ENCODE measurements at places on chromosomes 1 and 21. TPM values are rescaled to one million over a fixed set of nuclear protein-coding genes. Genes with fewer than 3 reads are reported as not detected.

- H3K4me1 ChIP-seq: no peaks in the 10 kb centered on the region
- no peak for DNase-seq
- H3K27me3 ChIP-seq: no peaks in the 10 kb centered on the region
- no peak overlapping the region for H3K4me3 ChIP-seq
Observed at GRCh38 chr1:31335007-31335406, 37.9 kb downstream of the FABP3 start.

DNA sequence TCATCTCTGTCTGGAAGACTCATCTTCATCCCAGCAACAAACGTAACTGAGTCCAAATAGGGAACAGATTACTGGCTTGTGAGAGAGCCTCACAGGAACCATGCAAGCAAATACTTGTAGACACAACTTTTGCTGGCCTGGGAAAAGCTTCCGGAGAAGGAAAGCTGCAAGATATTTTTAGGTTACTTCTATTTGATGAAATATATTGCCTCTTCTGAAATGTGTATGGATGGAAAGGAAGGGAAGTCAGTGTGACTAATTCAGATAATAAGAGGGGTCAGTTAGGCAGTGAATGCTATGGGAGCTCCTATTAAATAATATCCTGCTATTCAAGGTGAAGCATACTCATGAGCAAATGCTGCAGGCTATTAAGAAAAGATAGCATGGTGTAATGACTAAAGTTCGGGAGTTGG, 20.4 kb upstream of the FGGY start:
- H3K36me3 ChIP-seq: no peaks in the 10 kb centered on the region
- no peaks in the 10 kb centered on the region for H3K27me3 ChIP-seq
- no peak for DNase-seq
- H3K4me3 ChIP-seq: no peak overlapping the region
- peaks cover 30% of the 10 kb centered on the region for H3K4me1 ChIP-seq

The ZNF593 gene
- polyA plus RNA-seq: 45.2 TPM

DNA sequence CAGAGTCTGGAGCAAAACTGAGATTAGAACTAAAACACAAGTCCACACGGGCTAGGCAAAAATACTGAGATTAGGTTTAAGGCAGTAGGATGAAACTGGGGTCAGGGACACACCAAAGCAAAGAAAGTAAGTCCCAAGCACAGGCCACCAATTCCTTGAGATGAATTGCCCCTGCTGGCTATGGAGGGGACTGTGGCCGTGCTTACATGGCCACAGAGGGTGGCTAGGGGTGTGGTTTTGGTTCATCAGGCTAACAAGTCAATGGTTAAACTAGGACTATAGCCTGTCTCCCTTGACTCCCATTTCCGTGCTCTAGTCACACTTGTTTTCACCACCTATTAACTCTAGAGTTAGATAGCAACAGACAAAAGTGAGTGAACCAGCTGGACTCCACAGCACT, 394.8 kb downstream of the PBX1 start:
- no peaks in the 10 kb centered on the region for H3K4me1 ChIP-seq
- H3K27me3 ChIP-seq: no peaks in the 10 kb centered on the region
- no peak overlapping the region for H3K4me3 ChIP-seq
- H3K27ac ChIP-seq: no peak overlapping the region

- H3K4me1 ChIP-seq: no peaks in the 10 kb centered on the region
- H3K27ac ChIP-seq: no peak overlapping the region
- no peaks in the 10 kb centered on the region for H3K36me3 ChIP-seq
- H3K4me3 ChIP-seq: no peak overlapping the region
- no peaks in the 10 kb centered on the region for H3K27me3 ChIP-seq
Observed at GRCh38 chr21:17585875-17586450, 26.7 kb downstream of the BTG3 start.

DNA sequence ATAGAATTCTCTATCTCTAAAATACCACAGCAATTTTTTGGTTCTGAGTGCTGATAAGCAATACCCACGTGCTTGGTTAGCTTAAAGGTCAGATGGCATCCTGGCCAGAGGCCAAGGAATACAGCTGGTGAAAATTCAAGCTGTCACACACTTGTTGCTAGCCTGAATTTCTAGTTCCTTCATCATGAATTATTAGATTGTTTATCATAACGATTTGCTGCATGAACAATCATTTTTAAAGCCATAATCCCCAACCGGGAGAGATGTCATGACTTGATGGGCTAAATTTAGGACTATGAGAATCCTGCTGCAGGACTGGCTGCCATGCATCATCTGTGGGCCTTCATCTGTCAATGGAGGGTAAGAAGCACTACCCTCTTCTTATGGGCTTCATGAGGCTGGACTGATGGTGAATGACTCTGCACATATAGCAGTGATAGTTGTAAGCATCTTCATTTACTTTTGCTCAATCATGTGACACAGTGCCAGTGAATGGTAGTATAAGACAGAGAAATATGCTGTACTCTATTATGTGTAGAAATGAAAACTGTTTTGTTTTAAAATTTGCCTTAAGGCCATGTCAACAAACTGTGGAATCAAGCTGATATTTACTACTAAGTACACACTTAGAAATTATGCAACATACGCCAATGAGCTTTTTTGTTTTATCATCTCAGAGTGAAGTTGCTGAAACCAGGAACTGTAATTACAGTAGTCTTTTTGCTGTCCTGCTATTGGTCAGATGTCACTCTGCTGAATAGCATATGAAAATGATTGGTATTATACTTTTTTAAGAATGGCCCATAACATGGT, 80.5 kb upstream of the RALGPS2 start:
- no peak overlapping the region for H3K27ac ChIP-seq
- H3K4me3 ChIP-seq: no peak overlapping the region
- H3K36me3 ChIP-seq: no peaks in the 10 kb centered on the region
- no peaks in the 10 kb centered on the region for H3K4me1 ChIP-seq
- H3K27me3 ChIP-seq: no peaks in the 10 kb centered on the region

The KCNH1 gene
- 0.03 TPM for polyA plus RNA-seq

The MAP3K21 gene
- 6.4 TPM for polyA plus RNA-seq

DNA sequence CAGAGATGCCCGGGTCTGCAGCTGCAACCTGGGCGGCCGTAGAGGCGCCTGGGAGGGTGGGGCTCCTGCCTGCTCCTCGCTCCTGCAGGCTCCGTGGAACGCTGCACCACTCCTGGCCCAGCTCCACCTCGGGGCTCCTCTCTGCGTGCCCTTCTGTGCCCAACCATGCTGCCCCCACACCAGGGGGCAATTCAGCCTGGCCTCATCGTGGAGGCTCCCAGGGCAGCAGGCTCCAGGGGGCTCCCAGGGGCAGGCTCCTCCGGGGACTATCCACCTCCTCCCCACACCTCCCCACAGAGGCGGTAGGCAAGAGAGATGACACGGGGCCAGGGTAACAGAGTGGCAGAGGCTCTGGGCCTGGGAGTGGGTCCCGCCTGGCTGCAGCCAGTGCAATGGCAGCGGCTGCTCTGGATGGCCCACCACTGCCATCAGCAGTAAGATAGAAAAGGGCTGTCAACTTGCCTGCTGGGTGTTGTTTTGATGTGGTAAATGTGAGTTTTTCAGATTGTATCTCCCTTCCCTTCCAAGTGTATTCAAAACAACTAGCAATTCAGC, 22.4 kb upstream of the LRRC8C start:
- no peaks in the 10 kb centered on the region for H3K27me3 ChIP-seq
- no peak for DNase-seq
- H3K4me1 ChIP-seq: peaks cover 19% of the 10 kb centered on the region
- H3K27ac ChIP-seq: no peak overlapping the region
- H3K4me3 ChIP-seq: no peak overlapping the region
- no peaks in the 10 kb centered on the region for H3K36me3 ChIP-seq

The LCE1E gene
- 1.0 TPM for polyA plus RNA-seq

GRCh38 chr1:172870901-172871606, 179.7 kb downstream of the TNFSF18 start:
- H3K4me3 ChIP-seq: no peak overlapping the region
- no peak for DNase-seq
- no peaks in the 10 kb centered on the region for H3K36me3 ChIP-seq
- peaks cover 5% of the 10 kb centered on the region for H3K4me1 ChIP-seq
- no peak overlapping the region for H3K27ac ChIP-seq

DNA sequence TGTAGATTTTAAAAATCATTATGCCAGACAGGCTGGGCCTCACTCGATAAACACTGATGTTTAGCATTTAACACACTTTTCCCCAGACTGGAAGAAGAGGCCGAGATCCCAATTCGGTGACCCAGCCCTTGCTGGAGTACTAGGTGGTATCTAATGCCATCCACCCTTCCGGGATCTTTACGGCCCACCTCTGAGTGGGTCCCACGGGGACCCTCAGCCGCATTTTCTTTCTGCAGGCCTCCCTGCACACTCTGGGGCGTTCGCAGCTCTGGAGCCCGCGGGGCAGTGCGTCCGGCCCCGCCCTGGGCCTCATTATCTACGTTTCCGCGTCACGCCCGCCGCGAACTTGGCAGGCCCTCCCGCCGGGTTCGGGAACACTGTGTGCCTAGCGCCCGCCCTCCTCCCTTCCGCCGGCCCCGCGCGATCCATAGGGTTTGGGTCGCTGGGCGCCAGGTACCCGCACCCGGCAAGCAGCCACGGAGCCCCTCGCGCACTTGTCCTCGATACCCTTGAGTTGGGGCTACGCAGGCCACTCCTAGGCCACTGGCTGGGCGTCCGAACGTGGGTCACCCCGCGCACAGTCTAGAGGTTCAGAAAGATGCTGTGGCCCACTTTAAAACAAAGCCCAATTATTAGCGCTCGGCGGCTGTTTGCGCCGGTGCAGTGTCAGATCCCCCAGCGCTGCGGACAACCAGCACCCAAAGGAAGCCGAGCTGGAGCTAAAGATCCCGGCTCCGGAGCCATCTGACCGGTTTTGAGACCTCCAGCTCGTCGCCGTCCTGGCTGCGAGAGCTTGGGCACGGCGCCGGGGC, 950 bp upstream of the EVA1C start:
- peak overlapping the region; percentile 88 for H3K27ac ChIP-seq
- peaks cover under 1% of the 10 kb centered on the region for H3K36me3 ChIP-seq
- H3K4me3 ChIP-seq: peak overlapping the region; percentile 83
- no peak for DNase-seq
- no peaks in the 10 kb centered on the region for H3K27me3 ChIP-seq

- no peak overlapping the region for H3K27ac ChIP-seq
- no peaks in the 10 kb centered on the region for H3K4me1 ChIP-seq
- no peak overlapping the region for H3K4me3 ChIP-seq
- H3K27me3 ChIP-seq: no peaks in the 10 kb centered on the region
- no peak for DNase-seq
Observed at GRCh38 chr1:53966794-53967193, 20.6 kb downstream of the LRRC42 start.

GRCh38 chr1:36160949-36161485, 5.1 kb downstream of the MAP7D1 start:
- H3K27me3 ChIP-seq: no peaks in the 10 kb centered on the region
- no peak for DNase-seq
- peaks cover 77% of the 10 kb centered on the region for H3K4me1 ChIP-seq
- H3K36me3 ChIP-seq: peaks cover 6% of the 10 kb centered on the region
- peak overlapping the region; percentile 98 for H3K27ac ChIP-seq

The ASCL5 gene
- not detected for polyA plus RNA-seq

- no peak overlapping the region for H3K27ac ChIP-seq
- no peak overlapping the region for H3K4me3 ChIP-seq
- H3K4me1 ChIP-seq: peaks cover 19% of the 10 kb centered on the region
Observed at GRCh38 chr1:184958554-184959353, 15.6 kb downstream of the NIBAN1 start.

The ACKR1 gene
- polyA plus RNA-seq: not detected

The GBP1 gene
- 22.7 TPM for polyA plus RNA-seq

GRCh38 chr1:22031214-22031962, 21.1 kb upstream of the CDC42 start:
- peaks cover 2% of the 10 kb centered on the region for H3K4me1 ChIP-seq
- H3K27me3 ChIP-seq: no peaks in the 10 kb centered on the region
- H3K36me3 ChIP-seq: no peaks in the 10 kb centered on the region
- no peak overlapping the region for H3K4me3 ChIP-seq
- no peak for DNase-seq

Data from keratinocyte (primary cell).